ENCODE measurements at places on chromosomes 11 and 22.

- peak; percentile 11 for DNase-seq
Measured at GRCh38 chr11:83691451-83691950, 405.3 kb upstream of the CCDC90B start.

- DNase-seq, result no peak
Measured at GRCh38 chr11:74312326-74312725, 886 bp upstream of the P4HA3 start.

- peak; percentile 79 for DNase-seq
Measured at GRCh38 chr22:44729391-44730021, 22.9 kb upstream of the ARHGAP8 start.

DNA sequence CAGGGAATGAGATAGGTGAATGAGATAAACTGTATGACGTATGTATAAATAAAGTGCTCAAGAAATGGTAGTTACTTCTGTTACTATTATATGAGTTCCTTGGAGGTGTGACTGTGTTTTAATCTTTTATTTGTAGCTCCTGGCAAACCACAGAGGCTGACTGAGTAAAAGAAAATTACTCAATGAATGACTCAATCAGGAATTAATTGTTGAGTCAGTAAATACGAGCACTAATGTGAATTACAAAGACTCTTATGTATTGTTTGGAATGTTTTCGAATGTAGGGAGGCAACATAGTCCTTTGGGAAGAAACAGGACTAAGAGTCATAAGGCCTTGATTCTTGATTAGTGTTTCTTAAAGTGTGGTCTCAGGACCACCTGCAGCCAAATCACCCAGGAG, 51.1 kb upstream of the BLID start:
- no peak for DNase-seq

DNA sequence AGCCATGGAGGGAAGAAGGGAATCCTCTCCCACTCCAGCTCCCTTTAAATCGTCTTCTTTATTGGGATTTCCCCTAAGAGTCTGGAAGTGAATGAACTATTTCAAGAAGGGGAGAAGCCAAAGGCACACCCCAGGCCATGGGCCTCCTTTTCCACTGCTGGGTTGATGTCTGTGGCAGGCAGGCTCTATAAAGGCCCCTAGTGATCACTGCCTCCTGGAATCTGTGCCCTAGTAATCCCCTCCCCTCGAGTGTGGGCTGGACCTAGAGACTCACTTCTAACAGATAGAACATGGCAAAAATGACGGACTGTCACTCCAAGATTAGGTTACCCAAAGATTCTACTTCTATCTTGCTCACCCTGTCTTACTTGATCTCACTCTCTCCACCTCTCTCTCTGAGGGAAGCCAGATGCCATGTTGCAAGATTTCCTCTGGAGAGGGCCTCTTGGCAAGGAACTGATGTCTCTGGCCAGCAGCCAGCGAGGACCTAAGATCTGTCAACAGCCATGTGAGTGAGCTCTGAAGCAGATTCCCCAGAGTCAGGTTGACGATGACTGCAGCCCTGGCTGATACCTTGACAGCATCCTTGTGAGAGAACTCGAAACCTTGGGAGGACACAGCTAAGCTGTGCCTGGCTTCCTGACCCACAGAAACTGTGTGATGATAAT, 444.8 kb downstream of the SOX6 start:
- peak; percentile 13 for DNase-seq
